Testis (tissue), 5 donors: ENCODE measurements at places on chromosomes 3 and 15. TPM values are rescaled to one million over a fixed set of nuclear protein-coding genes. Genes with fewer than 3 reads are reported as not detected.

Gene GP9
- polyA plus RNA-seq = 2.1 TPM

Gene SERINC4
- 11.7 TPM for polyA plus RNA-seq

Gene KCNH8
- polyA plus RNA-seq = 2.0 TPM

GRCh38 chr3:69866988-69867720 lies 127.9 kb downstream of the MITF start:
- no peak overlapping the region for H3K4me3 ChIP-seq
- DNase-seq = no peak
- H3K4me1 ChIP-seq = no peaks in the 10 kb centered on the region
- H3K27ac ChIP-seq = no peak overlapping the region
- H3K27me3 ChIP-seq = no peaks in the 10 kb centered on the region
- H3K36me3 ChIP-seq = no peaks in the 10 kb centered on the region

- H3K27me3 ChIP-seq = no peaks in the 10 kb centered on the region
- peak; percentile 58 for DNase-seq
- peak within 1 kb of the TSS; percentile 3 for H3K4me3 ChIP-seq
- no peak within 1 kb of the TSS for H3K27ac ChIP-seq
Observed at GRCh38 chr3:147409143-147410115, at the start of gene ZIC1. TSS of gene ZIC1 (plus strand) at chr3:147409365. CDS start at chr3:147410113, 748 bp downstream.

- H3K4me3 ChIP-seq = no peak overlapping the region
Observed at GRCh38 chr15:75732809-75733451, 20.3 kb upstream of the CSPG4 start.

DNA sequence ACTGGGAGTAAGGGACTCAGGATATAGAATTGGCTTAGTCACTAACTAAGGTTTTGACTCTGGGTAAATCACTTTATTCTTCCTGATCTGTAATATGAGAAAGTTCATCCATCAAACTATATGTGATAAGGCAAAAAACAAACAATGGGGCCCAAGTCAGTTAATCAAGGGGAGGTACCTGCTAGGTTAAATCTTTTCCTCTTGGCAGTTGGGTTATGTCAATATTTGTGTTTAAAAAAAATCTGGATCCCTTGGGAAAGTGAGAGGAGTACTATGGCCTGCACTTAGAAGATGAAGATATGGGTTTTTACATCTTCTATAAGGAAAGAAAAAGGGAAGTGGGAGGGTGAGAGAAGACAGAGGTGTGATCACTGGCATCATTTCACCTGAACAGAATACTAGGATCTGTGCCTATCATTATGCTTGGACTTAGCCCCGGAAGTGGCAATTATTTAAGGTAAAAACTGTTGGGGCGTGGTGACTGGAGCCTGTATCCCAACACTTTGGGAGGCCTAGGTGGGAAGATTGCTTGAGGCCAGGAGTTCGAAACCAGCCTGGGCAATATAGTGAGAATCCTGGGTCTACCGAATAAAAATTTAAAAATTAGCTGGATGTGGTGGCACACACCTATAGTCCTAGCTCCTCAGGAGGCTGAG lies 2.8 kb upstream of the SLC28A2 start:
- DNase-seq = no peak
- no peaks in the 10 kb centered on the region for H3K36me3 ChIP-seq

DNA sequence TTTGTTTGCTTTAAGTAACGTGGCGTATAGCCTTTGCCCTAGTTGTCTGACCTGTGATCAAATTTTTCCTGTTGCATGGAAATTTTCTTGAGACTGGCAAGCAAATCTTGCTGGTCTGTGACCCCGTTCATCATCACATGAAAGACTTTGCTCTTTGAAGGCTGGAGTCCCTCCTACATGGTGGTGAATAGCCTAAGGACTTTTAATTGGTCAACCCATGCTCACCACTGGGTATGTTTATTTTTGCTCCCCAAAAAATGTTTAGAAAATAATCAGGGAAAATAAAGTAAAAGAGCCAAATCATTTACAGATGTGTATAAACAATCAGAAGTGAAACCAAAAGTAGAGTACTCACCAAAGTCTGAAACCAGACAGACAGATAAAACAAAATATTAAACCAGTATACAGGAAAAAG lies 1075.3 kb upstream of the ALCAM start:
- no peaks in the 10 kb centered on the region for H3K4me1 ChIP-seq
- H3K27ac ChIP-seq = no peak overlapping the region
- no peaks in the 10 kb centered on the region for H3K27me3 ChIP-seq
- no peak for DNase-seq

GRCh38 chr3:134823679-134824078 lies 28.6 kb downstream of the EPHB1 start:
- no peaks in the 10 kb centered on the region for H3K36me3 ChIP-seq
- H3K4me1 ChIP-seq = peaks cover 4% of the 10 kb centered on the region
- no peak overlapping the region for H3K4me3 ChIP-seq
- no peaks in the 10 kb centered on the region for H3K27me3 ChIP-seq

GRCh38 chr15:33955945-33956344 lies 12.4 kb upstream of the CHRM5 start:
- no peak overlapping the region for H3K27ac ChIP-seq
- no peaks in the 10 kb centered on the region for H3K4me1 ChIP-seq
- H3K36me3 ChIP-seq = no peaks in the 10 kb centered on the region
- no peak for DNase-seq

DNA sequence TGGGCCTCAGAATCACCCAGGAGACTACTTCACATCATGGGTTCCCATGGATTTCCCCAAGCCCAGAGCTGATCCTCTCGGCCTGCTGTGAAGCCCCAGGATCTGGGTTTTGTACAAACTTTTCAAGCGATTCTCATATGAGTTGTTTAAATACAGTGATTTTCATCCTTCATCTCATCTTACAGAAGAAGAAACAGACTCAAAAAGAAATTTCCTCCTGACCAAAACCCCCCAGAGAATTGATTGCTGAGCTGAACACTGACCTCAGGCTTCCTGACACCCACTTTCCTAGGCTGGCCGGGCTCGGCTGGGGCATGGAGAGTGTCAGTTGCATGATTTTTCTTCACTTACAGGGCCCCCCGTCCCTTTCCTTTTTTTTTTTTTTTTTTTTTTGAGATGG lies 60.3 kb downstream of the BDH1 start:
- no peaks in the 10 kb centered on the region for H3K36me3 ChIP-seq
- no peak for DNase-seq
- H3K27ac ChIP-seq = no peak overlapping the region
- no peaks in the 10 kb centered on the region for H3K27me3 ChIP-seq
- H3K4me3 ChIP-seq = no peak overlapping the region

DNA sequence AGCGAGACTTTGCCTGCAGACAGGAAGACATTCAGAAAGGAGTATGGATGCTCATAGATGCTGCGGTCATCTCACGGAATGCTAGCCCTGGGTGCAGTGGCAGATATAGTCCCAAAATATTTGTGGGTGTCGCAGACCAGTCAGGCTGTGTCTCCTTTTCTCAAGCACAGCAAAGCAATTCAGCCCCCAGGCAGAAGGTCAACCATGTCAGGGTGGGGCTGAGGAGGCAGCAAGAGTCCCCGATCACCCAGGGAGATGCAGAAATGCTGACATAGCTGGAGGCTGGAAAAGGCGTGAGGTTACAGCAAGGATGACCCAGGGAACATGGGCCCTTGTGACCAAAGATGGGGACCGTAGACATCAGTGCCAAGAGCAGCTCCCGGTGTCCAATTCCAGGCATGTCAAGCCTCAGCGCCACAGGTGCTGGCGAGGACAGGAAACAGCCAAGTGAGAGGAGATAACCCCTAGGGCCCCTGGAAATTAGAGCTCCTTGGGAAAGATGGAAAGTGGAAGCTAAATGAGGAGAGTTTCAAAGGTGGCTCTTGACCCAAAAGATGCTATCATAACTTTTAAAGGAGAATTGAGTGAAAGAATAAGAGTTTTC lies 81.2 kb upstream of the ABHD17C start:
- H3K36me3 ChIP-seq = no peaks in the 10 kb centered on the region
- no peaks in the 10 kb centered on the region for H3K27me3 ChIP-seq
- no peak overlapping the region for H3K27ac ChIP-seq
- H3K4me1 ChIP-seq = peaks cover 8% of the 10 kb centered on the region
- no peak for DNase-seq
- no peak overlapping the region for H3K4me3 ChIP-seq

DNA sequence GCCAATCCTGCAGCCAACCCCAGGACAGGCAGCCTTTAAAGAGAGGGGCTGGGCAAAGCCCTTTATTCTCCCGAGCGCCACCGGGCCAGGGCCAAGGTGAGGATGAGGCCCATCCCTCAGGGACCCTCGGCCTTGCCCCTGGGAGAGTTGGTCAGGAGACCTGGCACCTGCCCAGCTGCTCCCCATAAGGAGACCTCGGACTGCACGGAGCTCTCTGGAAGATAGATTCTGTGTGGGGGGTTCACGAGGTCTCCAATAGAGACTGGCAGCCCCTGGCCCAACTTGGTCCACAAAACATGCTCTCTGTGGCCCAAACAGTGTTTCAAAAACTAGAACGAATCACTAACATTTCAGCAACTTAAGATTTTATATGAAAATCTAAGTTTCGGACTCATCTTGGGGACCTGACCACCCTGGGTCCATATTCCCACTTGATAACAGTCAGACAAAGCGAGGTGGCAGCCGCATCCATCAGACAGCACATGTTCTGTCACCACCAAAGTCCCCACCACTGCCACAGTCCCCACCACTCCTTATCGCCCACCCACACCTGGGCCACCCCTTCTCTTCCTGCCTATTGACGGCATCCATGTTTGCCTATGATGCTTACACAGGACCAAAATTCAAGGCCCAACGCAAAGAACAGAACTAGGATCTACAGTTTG lies 114.4 kb upstream of the RPL32 start:
- no peaks in the 10 kb centered on the region for H3K36me3 ChIP-seq
- peaks cover 42% of the 10 kb centered on the region for H3K4me1 ChIP-seq
- H3K27me3 ChIP-seq = no peaks in the 10 kb centered on the region
- DNase-seq = no peak
- peak overlapping the region; percentile 30 for H3K27ac ChIP-seq
- no peak overlapping the region for H3K4me3 ChIP-seq

DNA sequence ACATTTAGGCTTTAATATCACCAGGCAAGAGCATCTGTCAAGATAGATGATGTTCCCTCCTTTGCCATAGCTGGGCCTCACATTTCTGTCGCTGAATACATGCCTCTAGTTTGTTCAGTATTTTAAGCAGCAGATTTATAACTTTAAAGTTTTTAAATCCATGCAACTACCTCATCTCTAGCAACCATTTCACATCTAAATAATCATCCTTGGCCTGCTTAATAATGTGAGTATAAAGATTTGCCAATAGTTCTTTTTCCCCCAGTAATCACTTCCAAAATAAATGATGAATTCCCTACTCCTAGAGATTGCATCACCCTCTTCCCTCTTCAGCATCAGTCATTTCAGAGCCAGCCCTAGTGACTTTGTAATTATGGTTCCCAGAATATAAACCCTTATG lies 36.2 kb upstream of the FILIP1L start:
- H3K4me1 ChIP-seq = no peaks in the 10 kb centered on the region
- no peak for DNase-seq
- no peak overlapping the region for H3K27ac ChIP-seq

DNA sequence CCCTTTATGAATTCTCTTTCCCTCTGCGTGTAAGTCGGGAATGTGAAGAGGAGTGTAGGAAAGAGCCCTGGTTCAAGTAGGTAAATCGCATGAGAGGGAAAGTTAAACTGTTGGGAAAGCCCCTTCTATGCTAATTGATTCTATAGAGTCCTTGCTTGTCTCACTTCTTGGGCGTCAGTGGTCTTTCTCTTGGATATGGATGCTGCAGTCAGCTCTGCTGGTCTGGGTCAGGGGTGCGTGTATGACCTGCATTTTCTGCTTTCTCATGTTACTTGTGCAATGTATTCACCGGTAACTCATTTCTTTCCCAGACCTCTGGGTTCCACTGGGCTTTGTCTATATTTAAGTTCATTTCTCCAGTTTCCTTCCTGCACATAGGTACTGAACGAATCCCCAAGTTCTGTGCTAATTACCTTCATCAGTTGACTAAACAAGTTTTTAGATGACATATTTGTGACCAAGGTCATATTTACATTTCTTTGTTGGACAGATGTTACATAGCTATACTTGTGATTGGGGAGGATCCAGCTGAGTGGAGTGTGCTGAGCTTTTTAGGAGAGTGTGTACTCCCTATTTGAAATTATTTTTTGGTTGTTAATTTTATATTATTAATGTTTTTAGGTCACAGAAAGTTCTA lies 1.4 kb downstream of the SETD5 start:
- H3K36me3 ChIP-seq = no peaks in the 10 kb centered on the region
- H3K27me3 ChIP-seq = no peaks in the 10 kb centered on the region
- peaks cover 56% of the 10 kb centered on the region for H3K4me1 ChIP-seq
- peak overlapping the region; percentile 74 for H3K4me3 ChIP-seq
- DNase-seq = peak; percentile 27

GRCh38 chr3:58293516-58293915 lies 12.5 kb upstream of the RPP14 start:
- no peaks in the 10 kb centered on the region for H3K36me3 ChIP-seq
- H3K4me1 ChIP-seq = no peaks in the 10 kb centered on the region
- no peak for DNase-seq
- no peaks in the 10 kb centered on the region for H3K27me3 ChIP-seq
- no peak overlapping the region for H3K27ac ChIP-seq

DNA sequence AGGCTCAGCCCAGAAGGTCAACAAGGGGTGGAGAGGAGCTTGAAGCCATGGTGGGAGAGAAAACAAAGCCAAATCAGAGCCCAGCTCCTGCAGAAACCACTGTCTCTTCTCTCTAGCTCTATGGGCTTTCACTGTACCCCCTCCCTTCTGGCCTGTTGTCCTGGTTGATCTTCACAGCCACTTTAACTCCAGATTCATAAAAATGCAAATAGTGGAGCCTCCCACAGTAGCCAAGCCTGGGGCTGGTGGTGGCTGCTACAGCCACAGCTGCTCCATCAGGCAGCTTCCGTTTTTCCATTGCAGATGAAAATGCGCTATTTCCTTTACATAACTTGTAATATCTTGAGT lies 20.7 kb upstream of the CAV3 start:
- no peaks in the 10 kb centered on the region for H3K36me3 ChIP-seq
- DNase-seq = no peak
- H3K4me1 ChIP-seq = no peaks in the 10 kb centered on the region
- H3K27ac ChIP-seq = no peak overlapping the region

DNA sequence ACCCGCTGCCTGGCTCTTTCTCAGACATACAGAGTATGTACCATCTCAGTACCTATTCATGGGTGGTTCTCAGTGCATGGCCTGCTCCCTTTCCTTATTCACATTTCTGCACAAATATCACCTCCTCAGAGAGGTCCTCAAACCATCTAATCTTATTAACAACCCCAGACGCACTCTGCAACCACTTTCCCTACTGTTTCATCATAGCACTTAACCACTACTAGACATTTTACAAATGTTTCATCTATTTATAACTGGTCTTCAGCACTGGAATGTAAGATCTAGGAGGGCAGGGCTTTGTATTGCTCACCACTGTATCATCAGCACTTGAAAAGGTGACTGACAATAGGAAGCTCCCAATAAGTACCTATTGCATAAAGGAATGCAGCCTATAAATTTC lies 45.1 kb downstream of the TNIK start:
- no peaks in the 10 kb centered on the region for H3K36me3 ChIP-seq
- H3K4me3 ChIP-seq = no peak overlapping the region
- no peak overlapping the region for H3K27ac ChIP-seq
- H3K27me3 ChIP-seq = no peaks in the 10 kb centered on the region
- DNase-seq = no peak

DNA sequence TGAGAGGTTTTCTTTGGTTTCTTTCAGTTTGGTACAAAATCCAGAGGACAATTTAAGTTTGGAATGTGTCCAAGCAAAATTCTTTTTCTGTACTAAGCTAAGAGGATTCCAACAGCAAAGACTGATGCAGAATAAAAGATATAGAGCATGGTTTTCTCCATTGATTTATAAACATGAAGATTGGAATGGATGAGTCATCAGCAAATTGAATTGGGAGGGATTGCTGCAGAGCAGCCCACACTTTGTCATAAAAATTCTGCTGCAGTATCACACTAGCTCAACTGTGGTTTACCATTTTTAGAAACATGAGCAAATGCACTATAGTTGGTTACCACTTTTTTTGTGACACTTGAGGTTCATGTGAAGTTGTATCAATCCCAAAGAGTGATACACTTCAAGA lies 16.1 kb upstream of the LARP6 start:
- DNase-seq = no peak
- peak overlapping the region; percentile 25 for H3K27ac ChIP-seq
- no peaks in the 10 kb centered on the region for H3K27me3 ChIP-seq
- H3K4me1 ChIP-seq = no peaks in the 10 kb centered on the region
- no peaks in the 10 kb centered on the region for H3K36me3 ChIP-seq
